Nephron progenitor cell (in vitro differentiated cells): ENCODE measurements at places on chromosomes 6 and 20.
A peak's percentile ranks its signal among the peaks of the same experiment; 100 is the strongest.

GRCh38 chr6:159108426-159108985 is 60.7 kb upstream of the FNDC1 start:
- no peak overlapping the region for H3K27ac ChIP-seq
- no peaks in the 10 kb centered on the region for H3K36me3 ChIP-seq
- no peak overlapping the region for H3K4me3 ChIP-seq
- no peak for DNase-seq
- H3K4me1 ChIP-seq, result peaks cover 13% of the 10 kb centered on the region

DNA sequence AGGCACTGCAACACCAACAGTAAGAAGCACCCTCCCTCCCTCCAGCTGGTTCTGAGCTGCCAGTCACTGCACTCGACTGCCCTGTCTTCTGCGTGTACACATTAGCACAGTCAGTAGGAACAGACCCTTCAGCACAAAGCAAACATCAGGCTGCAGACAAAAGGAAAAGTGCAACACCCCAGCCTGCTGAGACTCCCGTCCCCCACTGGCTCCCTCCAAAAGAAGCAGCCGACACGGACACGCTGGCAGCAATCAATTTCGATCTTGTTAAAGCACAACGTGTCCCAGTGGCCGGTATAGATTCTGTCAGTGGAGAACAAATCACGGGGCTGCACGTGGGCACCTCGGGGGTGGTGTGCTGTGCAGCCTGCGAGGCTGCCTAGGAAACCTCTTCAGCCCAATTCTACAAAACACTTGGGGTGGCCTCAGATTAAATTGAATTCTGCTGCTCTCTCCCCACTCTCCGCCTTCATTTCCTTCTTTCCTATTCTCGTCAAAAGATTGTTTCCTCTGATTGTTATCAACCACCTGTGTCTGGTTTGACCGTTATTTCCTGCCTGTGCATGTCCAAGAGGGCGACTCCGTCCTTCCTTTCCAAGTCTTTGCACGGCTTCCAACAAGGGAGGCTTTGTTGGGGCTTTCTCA is 38.7 kb downstream of the TRAF3IP2 start:
- no peaks in the 10 kb centered on the region for H3K27me3 ChIP-seq
- H3K4me3 ChIP-seq, result no peak overlapping the region
- DNase-seq, result peak; percentile 17
- H3K27ac ChIP-seq, result peak overlapping the region; percentile 85

DNA sequence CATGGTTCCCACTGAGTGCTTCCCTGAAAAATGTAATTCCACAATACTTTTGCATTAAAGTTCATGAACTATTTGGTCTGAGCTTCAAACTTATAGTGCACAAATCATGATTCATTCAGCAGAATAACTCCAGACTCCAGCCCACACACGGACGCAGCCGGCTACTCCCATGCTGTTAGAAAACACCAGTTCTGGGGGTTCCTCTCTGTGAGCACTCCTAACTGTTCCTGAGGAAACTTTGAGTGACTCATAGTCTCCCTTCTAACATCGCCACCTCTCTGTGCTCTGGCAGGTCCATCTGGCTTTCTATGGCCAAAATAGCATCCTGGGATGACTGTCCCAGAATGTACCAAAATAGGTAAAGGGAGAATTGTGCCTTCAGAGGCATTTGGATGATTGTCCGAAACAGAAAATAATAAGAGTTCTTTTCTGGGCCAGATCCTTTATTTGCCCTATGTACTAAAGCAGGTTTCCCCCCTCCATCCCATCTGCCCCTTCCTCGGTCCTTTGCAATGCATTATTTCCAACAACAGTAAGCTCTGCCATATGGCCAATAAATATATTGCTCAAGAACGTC is 32.3 kb upstream of the LY86 start:
- DNase-seq, result no peak
- no peaks in the 10 kb centered on the region for H3K36me3 ChIP-seq
- peaks cover 31% of the 10 kb centered on the region for H3K27me3 ChIP-seq
- peaks cover 4% of the 10 kb centered on the region for H3K4me1 ChIP-seq
- no peak overlapping the region for H3K4me3 ChIP-seq

DNA sequence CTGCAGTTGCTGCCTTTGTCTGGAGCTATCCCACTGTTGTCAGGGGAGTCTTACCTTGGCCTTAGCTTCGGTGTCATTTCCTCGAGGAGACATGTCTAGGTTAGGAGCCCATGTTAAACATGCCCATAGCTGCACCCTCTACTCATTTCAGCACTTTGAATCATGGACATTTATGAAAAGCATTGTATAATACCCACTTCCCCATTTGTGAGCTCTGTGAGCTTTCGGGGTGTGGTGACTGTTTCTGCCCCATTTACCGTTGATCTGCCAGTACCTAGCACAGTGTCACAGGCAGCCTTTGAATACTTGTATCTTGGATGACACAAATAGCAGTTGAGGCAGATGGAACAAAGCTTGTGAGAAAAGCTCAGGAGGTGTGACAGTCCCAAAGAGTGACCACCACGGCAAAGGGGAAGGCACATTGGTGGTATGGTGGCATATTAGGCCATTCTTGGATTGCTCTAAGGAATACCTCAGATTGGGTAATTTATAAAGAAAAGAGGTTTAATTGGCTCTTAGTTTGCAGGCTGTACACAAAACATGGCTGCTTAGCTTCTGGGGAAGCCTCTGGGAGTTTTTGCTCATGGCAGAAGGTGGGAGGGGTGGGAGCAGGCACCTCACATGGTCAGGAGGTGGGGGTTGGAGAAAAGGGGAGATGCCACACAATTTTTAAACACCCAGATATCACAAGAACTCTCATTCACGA is 42.0 kb downstream of the JARID2 start:
- peaks cover 19% of the 10 kb centered on the region for H3K4me1 ChIP-seq
- no peaks in the 10 kb centered on the region for H3K27me3 ChIP-seq
- peak overlapping the region; percentile 71 for H3K27ac ChIP-seq
- no peak overlapping the region for H3K4me3 ChIP-seq
- peaks cover 60% of the 10 kb centered on the region for H3K36me3 ChIP-seq

DNA sequence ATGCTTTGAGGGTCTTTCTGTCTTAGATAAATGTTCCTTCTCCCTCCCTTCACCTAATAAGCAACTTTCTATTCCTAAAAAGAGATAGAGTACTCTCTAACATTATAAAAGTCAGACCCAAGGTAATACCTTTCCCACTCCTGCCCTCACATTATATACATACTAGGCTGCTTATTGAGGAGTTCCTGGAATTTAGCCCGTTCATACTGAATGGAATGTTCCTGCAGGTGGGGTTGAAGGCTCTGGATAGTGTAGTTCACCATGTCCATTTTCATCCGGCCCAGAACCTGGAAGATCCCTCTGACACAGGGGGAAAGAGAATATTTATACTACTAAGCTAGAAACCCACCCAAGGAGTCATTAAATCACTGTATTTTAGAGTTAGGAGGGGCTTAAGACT is 20.4 kb downstream of the TCP11 start:
- no peak overlapping the region for H3K4me3 ChIP-seq
- no peaks in the 10 kb centered on the region for H3K4me1 ChIP-seq
- H3K27ac ChIP-seq, result no peak overlapping the region

GRCh38 chr6:45644720-45645119 is 267.0 kb upstream of the SUPT3H start:
- H3K4me3 ChIP-seq, result no peak overlapping the region
- peaks cover 8% of the 10 kb centered on the region for H3K27me3 ChIP-seq
- H3K27ac ChIP-seq, result no peak overlapping the region

DNA sequence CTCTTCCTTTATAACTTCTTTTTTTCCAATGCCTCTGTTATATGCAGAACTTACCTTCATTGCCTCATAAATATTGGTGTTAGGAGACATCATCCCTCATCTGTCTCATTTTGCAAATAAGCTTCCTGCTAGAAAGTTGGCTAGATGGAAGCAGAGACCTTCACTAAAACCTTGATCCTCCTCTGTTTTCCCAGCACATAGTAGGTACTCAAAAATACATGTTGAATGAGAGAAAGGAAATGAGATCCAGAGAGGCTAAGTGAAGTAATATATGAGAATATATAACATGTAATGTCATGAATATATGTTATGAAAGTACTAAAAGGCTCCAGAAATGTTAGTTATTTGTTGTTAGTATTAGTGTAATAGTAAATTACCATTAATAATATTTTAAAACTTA is 91.9 kb downstream of the CDKAL1 start:
- H3K27me3 ChIP-seq, result no peaks in the 10 kb centered on the region
- no peak for DNase-seq
- no peak overlapping the region for H3K27ac ChIP-seq
- H3K4me1 ChIP-seq, result peaks cover 12% of the 10 kb centered on the region

DNA sequence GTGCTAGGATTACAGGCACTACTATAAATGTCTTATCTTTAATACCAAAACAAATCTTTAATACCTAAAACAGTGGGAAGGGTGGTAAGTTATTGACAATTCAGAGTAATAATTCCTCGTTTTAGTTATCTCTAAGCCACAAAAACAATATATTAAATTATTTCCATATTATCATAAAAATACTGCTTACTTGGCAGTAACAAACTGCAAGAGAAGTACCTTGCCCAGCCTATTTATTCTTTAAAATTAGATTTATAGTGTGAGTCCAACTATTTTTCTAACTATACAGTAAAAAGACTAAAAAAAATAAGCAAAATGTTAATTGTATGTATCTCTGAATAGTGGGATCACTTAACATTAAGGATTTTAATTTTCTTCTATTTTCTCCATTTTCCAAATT is 123.2 kb downstream of the HACE1 start:
- peaks cover 45% of the 10 kb centered on the region for H3K36me3 ChIP-seq
- DNase-seq, result no peak

DNA sequence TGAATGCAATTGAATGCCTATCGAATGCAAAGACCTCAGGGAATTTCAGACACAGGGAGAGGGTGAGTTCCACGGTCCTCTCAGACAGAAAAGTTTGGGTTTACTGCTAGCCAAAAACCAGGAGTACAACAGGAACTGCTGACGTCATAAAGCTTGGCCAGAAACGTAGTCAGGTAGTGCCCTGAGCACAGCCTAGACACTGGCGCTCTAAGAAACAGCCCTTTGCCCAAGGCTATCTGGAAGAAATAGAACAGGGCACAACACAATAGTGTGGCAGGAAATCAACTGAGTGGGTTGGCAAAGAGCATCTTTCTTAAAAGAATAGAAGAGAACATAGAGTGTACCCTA is 58.0 kb downstream of the GFOD1 start:
- peaks cover 10% of the 10 kb centered on the region for H3K27me3 ChIP-seq
- H3K27ac ChIP-seq, result no peak overlapping the region
- H3K4me1 ChIP-seq, result peaks cover 41% of the 10 kb centered on the region
- DNase-seq, result no peak

DNA sequence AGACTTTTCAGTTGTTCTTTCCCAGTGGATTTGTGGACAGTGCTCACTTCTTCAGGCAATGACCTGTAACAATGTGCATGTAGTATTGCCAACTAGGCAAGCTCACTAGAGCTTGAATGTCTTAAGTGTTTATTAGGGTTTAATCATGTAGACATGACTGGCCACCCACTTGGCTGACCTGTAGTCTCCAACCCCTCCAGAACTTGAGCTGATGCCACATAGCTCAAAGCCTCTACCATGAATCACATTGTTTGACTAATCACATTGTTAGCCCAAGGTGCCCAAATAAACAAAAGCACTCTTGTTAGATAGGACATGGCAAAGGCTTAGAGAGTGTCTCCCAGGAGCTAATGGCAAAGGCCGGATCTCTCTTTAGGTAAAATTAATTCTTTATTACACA is 272.7 kb downstream of the GRIK2 start:
- H3K4me1 ChIP-seq, result no peaks in the 10 kb centered on the region
- DNase-seq, result no peak
- H3K27ac ChIP-seq, result no peak overlapping the region
- no peak overlapping the region for H3K4me3 ChIP-seq
- no peaks in the 10 kb centered on the region for H3K36me3 ChIP-seq

DNA sequence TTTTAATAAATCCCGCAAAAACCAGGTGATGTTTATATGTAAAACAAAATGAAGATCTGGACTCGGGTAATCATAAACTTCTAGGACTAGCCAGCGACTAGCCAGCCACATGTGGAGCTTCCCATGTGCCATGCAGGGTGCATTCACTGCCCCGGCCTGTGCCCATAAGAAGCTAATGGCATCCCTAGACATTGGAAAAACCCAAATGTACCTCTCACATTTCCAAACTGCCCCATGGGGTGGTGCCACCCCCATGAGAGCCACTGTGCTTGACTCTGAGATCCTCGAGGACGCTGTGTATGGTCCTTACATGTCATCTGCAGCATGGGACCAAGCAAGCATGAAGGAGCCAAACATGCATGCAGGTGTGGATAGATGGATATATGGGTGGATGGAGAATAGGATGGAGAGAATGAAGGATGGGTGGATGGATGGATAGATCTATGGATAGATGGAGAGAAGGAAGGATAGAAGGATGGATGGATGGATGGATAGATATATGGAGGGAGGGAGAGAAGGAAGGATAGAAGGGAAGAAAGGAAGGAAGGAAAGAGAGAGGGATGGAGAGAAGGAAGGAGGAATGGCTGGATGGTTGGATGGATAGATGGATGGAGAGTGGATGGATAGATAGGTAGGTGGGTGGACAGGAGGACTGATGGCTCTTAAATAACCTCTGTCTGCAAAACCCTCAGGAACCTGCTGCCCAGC is 203.6 kb downstream of the CDH4 start:
- H3K27ac ChIP-seq, result no peak overlapping the region
- no peak overlapping the region for H3K4me3 ChIP-seq
- H3K27me3 ChIP-seq, result peaks cover 4% of the 10 kb centered on the region
- peaks cover 6% of the 10 kb centered on the region for H3K4me1 ChIP-seq
- no peak for DNase-seq

- no peak overlapping the region for H3K27ac ChIP-seq
- no peak overlapping the region for H3K4me3 ChIP-seq
- peak; percentile 54 for DNase-seq
- no peaks in the 10 kb centered on the region for H3K36me3 ChIP-seq
- H3K4me1 ChIP-seq, result peaks cover 18% of the 10 kb centered on the region
These were observed 37.5 kb downstream of the YTHDF1 start for GRCh38 chr20:63178446-63178820.

DNA sequence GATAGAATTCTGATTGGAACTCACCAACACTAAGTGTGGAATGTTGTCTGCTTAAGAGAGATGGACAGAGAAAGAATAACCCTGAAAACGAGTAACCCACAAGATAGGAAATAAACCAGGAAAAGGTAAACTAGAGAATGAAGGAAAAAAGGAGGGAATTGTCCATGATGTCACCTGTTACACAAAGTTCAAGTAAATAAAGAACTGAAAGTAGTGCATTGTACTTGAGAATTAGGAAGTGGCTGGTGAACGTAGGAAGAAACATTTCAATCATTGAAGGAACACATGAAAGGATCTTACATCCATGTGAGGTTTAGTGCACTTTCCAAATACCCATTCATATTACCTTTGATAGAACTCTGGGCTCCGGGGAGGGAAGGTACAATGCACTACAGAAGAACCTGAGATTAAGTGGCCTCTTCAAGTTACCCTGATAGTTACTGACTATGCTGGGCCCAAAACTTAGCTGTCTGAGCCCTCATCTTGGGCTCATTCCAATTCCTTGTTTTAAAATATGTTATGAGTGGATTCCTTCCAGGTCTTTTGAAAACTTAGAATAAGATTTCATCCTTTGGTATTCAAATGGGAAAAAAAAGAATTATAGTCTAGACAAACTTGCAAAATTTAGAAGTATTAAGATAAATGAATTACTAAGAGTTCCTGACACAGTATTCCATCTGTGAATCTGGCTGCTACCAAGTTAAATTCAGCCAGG is 1.1 kb upstream of the STX7 start:
- peak overlapping the region; percentile 97 for H3K4me3 ChIP-seq
- peaks cover 49% of the 10 kb centered on the region for H3K27me3 ChIP-seq
- no peak overlapping the region for H3K27ac ChIP-seq
- H3K36me3 ChIP-seq, result no peaks in the 10 kb centered on the region
